ENCODE measurements at places on chromosomes 13 and 19.
A peak's percentile ranks its signal among the peaks of the same experiment; 100 is the strongest.

DNA sequence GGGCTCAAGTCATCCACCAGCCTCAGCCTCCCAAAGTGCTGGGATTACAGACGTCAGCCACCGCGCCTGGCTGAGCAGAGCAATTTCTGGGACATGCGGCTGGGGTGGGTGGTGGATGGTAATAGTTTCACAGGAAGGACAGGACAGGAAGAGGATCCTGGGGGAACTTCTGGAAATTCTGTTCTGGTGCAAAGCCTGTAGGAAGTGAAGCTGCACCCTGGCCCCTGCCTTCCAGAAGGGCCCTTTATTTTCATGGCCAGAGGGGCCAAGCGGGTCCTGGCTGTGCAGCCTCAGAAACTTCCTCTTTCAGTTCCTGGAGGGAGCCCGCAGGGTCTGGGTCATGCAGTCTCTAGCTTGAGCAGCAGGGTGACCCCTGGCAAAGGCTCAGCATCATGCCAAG, 15.7 kb downstream of the FEM1A start:
- DNase-seq = peak; percentile 72

DNA sequence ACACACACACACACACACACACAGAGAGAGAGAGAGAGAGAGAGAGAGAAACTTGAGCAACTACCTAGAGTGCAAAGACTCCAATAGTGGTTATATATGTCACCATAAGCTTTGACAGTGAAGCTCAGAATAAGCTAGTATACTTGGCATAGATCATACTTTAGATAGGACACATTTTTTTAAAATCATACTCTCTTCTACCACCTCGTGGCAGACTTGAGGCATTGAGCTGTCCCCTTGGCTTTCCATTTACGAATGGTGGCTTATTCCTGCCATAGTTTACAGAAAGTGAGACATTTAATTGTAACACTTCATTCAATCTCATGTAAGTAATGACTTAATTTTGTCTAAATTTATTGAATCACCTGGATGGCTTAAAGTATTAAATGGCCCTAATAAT, 108.2 kb downstream of the EDNRB start:
- peak; percentile 73 for DNase-seq

DNA sequence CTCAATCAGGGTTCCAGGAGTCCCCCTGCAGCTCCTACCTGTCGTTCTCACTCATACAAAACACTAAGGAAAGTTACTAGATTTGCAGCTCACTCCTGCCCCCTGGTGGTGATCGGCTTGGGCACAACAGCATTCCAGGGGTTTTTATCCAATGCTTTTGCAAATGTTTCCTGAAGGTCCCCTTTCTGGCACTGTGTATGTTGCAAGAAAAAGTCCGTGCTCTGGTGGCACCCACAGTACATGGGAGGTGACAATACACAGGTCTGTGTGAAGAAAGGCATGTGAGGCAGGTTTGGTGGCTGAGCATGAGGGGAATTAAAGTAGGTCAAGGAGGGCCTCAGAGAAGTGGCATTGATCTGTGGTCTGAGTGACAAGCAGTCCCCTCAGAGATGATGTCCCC, 8.6 kb upstream of the TYK2 start:
- peak; percentile 99 for DNase-seq

DNA sequence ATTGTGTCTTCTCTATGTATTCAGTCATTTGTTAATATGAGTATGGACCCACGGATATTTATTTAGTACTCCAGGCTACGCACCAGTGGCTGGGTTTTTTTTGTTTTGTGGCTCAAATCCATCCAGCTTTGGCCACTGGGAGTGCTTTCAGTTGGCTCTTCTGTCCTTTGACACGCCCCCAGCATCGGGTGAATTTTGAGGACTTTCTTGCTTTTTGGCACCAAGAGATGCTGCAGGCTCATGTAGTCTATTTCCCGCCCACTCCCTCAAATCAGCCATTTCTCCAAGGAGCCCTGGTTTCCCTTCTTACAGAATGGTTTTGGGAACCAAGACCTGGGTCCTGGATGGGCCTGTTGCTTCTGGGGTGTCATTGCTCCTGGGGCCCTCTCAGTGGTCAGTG, 55.8 kb downstream of the SMARCA4 start:
- DNase-seq = no peak

DNA sequence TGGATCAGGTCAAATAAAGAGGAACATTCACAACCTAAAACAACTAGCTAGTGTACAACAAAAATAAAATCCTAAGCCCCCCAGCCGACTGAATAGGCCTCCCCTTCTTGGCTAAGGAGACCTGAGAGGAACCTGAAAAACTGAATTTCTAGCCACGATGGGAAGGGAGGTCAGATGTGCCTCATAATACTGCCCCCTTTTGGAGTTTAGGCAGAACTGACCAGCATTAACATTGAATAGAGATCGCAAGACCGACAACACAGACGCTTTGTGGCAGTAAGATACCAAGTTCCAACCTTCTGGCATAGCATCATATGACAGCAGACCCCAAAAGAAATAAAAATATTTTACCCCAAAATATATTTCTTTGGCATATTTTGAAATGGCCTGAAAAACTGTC, 15.9 kb downstream of the CBY2 start:
- peak; percentile 49 for DNase-seq

DNA sequence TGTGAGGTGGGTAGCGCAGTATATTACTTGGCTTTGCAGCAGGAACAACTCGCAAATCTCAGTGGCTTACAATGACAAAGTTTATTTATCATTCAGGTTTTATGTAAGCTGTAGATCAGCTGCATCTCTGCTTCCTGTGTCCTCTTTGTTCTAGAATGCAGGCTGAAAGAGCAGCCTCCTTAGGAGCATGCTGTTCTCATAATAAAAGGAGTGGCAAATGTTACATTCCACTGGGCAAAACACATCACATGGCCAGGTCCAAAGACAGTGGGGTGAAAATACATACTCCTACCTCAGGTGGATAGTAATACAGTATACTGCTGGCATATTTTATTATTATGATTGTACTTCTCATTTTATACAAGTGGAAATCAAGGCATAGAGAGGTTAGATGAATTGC, 1.2 kb upstream of the CSNK1A1L start:
- no peak for DNase-seq

DNA sequence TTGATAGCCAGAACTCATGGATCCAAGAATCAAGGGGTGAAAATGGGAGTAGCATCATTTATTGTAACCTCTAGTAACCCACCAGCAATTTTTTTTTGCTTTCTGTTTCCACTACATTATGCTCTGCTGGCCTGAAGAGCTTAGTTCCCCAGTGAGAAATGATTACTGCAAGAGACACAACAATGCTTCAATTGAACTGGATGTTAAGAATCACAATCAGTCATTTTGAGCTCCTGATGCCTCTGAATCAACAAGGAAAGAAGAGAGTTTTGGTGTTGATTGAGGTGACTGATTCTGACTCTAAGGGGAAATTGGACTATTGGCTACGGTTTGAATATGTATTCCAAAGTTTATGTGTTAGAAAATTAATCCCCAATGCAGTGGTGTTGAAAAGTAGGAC, 1084.4 kb downstream of the SLITRK1 start:
- peak; percentile 66 for DNase-seq

DNA sequence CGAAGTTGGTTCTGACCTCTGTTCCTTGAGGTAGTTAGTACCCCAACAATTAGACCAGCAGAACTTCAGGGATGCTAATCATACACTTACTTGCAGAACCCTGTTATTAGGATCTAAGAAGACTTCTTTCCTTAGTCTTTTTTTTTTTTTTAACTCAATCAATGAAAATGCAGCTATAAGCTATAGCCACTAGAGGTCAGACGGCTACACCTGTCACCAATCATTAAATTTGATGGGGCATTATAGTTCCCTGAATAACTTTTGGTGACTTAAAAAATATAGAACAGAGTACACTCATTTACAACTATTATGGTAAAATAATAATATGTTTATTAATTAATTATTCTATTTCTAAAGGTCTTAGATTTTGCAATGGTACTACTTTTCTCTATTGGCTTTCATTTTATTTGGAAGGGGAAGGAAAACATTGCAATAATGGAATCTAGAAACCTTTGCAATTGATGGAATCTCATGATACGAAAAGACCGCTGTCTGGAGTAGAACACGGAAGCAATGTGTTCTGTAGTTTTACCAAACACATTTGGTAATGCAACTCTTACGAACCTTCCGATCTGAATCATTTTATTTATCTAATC, 483.2 kb downstream of the DIAPH3 start:
- peak; percentile 69 for DNase-seq

- DNase-seq = no peak
Observed at GRCh38 chr19:1867349-1867724, 4.0 kb upstream of the KLF16 start.

GRCh38 chr13:91889641-91890040, 491.2 kb downstream of the GPC5 start:
- no peak for DNase-seq

DNA sequence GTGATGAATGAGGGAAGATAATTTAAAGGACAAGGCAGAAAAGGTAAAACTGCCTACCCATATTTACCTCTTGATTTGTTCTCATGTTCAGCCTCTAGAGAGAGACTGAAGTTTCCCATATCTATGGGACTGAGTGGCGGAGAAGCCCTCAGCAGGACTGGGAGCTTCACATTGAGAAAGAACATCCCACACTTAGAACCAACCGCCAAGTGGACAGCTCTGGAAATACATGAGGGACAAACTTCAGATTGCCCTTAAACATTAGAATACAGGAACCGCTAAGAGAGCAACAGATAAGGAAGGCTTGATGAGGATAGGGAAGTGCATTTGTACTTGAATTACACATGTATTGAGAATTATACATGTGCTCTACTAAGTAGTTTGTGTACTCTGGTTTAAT, 316.0 kb upstream of the MIR17HG start:
- peak; percentile 48 for DNase-seq

DNA sequence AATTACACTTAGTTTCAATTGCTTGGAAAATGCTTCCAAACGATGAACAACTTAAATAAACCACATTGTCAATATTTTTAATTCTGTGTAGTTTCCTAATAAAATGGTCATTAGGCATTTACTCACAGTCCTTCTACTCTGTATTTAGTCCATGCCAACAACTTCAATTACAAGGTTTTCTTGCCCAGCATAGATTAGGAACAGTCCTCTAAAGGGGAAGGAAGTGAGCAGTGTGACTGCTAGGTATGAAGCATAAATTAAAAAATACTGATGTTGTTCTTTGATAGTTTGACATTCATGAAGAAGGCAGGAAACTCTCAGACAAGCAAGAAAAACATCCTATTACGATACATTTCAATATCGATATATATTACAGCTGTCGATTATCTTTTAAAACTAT, 716.0 kb upstream of the PCDH9 start:
- DNase-seq = peak; percentile 19

DNA sequence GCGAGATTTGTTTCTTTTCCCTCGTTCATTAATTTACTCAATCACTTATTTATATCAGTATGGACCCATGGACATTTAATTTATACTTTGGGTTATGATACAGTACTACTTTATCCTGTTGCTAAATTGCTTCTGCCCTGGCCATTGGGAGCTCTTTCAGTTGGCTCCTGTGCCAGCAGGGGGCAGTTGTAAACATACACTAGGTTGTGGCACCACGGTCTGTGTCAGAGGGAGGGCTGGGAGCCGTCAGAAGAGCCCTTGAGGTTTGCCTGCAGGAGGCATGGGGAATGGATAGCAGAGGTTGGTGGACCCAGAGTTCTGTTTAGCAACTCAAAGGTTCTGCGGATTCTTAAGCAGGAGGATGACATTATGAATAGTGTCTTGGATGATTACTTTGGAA, 94.3 kb downstream of the ERCC5 start:
- peak; percentile 25 for DNase-seq

- no peak for DNase-seq
Observed at GRCh38 chr19:7879836-7880235, 5.6 kb upstream of the PRR36 start.

DNA sequence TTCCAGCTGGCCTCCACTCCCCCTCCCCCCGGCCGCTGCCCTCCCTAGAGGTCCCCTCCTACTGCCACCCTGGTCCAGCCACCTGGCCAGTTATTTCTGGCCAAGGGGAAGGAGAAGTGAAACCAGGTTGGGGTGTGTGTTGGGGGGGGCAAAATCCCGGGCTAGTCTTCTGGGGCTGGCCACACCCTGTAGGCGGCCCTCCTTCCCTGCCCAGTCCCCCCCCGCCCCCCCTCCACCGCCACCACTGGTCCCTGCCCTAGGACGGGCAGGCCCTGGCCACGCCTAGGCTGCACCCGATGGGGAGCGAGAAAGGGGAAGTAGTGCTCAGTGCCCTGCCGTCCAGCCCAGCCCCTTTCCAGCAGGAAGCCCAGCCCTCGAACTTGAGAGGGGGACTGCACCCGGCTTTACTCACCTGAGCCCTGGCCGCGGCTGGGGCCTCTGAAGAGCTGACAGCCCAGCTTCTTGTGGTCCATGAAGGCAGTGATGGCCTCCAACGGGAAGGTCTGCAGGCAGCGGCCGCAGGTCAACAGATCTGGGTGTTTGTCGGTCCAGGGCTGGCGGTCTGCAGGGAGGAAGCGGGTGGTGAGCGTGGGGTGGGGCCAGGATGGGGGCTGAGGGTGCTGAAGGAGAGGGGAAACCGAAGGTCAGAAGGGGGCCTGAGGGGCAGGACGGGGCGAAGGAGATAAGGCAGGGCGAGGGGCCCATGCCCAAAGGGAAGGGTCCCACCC, 813 bp downstream of the ZNF296 start:
- peak; percentile 97 for DNase-seq

DNA sequence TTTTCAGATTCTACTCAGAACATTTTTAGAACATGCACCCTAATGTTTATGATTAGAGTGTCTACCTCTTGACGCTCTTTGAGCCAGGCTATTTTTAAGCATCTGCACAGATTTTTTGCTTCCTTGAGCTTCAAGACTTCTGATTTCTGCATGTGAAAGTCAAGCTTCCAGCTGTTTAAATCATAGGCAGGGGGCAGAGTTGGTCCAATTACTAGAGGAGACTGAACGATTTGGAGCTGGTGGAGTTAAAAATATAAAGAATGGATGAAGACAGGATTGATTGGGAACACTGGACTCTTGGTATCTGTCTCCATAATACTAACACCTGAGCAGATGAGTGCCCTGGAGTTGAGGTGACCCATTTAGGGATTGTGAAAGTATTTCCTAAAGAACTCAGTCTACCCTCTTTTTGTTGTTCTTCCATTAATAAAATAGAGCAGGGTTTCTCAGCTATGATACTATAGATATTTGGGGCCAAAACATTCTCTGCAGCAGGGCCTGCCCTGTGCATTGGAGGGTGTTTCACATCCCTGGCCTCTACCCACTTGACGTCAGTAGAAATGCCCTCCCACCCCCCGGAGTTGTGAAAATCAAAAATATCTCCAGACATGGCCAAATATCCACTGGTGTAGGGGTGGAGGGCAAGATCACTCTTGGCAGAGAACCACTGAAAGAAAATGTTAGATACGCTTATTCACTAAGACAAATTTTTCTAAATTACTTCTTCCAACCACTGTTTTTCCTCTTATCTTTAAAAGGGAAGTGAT, 160.1 kb downstream of the COG6 start:
- DNase-seq = no peak

GRCh38 chr19:40216777-40217026, 1.5 kb downstream of the TTC9B start:
- no peak for DNase-seq

DNA sequence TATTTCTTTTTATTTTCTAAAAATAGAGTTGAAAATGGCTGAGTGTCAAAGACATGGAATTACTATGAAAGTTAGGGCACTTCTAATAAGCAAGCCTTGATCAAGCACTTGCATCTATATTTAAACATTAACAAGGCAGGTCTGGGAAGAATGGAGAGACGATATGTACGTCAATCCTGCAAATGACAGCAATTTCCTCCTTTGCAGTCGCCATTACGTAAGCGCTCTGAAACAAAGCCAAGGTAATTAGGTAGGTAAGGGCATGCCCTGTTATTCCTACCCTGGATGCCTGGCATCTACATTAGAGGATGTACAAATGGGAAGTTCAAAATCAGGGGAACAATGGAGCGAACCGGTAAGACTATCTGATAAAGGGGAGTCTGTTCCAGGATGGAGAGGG, 664.0 kb upstream of the ARGLU1 start:
- no peak for DNase-seq

GRCh38 chr19:1402411-1403070, 1.2 kb upstream of the GAMT start:
- DNase-seq = no peak

Measured in OCI-M1 (cell line).